ENCODE measurements at places on chromosomes 11 and 22. TPM values are rescaled to one million over a fixed set of nuclear protein-coding genes. Genes with fewer than 3 reads are reported as not detected.

Gene KRTAP5-11
- not detected for total RNA-seq

Gene MFRP
- total RNA-seq, result not detected

Gene CSNK2A3
- total RNA-seq, result 3.3 TPM

Gene LRRC56
- total RNA-seq, result 0.08 TPM

Gene SAA4
- not detected for total RNA-seq

All from SJCRH30 (cell line).